ENCODE measurements at places on chromosomes 5 and 9.

GRCh38 chr9:15831384-15831783 is 278.5 kb downstream of the CCDC171 start:
- DNase-seq, result no peak

DNA sequence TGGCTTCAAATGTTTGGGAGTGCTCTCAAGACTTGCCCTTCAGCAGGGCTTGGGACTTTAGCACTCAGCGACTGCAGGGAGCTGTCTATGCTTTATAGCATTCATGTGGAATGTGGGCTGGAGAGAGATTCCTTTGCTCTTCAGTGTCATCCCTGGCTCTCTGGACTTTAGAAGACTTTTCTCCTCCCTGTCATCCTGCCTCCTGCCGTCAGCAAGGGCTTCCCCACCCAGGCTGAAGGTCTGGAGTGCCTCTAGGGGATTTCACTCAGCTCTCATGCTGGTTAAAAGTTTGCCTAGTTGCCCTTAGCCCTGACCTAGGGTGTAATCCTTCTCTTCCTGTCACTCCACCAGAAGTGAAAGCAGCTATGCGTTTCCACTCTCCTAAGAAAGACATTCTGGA is 210.9 kb downstream of the FRMD3 start:
- peak; percentile 35 for DNase-seq

GRCh38 chr9:114505187-114506081 is at the start of gene WHRN:
Gene WHRN, minus strand, starts transcription at chr9:114505473. Its CDS starts 672 bp downstream, at chr9:114504801.
- DNase-seq, result peak; percentile 87

GRCh38 chr5:1654786-1655495 is 131.2 kb upstream of the LPCAT1 start:
- DNase-seq, result no peak

Measured in astrocyte of the spinal cord (primary cell).